Aortic smooth muscle cell (primary cell): ENCODE measurements at places on chromosomes 11 and 22. TPM values are rescaled to one million over a fixed set of nuclear protein-coding genes. Genes with fewer than 3 reads are reported as not detected.

The CSNK2A3 gene
- total RNA-seq, result 1.1 and 1.2 TPM in 2 replicates

The TREH gene
- not detected in 2 replicates for total RNA-seq

The C11orf16 gene
- not detected in 2 replicates for total RNA-seq

The MISFA gene
- total RNA-seq, result 0.26 and 0.31 TPM in 2 replicates

The CCDC116 gene
- total RNA-seq, result 0.19 TPM in 1 of 2 replicates, not detected in the other

The DEUP1 gene
- not detected in 2 replicates for total RNA-seq

The MALAT1 gene
- total RNA-seq, result 9,504 and 16,975 TPM in 2 replicates

The AQP11 gene
- total RNA-seq, result 0.40 and 0.56 TPM in 2 replicates

The MLC1 gene
- 2.1 and 2.2 TPM in 2 replicates for total RNA-seq

The SYTL2 gene
- 7.0 and 7.5 TPM in 2 replicates for total RNA-seq

The PGA4 gene
- total RNA-seq, result 0.06 TPM in 1 of 2 replicates, not detected in the other
